ENCODE measurements at places on chromosomes 13 and 19.

DNA sequence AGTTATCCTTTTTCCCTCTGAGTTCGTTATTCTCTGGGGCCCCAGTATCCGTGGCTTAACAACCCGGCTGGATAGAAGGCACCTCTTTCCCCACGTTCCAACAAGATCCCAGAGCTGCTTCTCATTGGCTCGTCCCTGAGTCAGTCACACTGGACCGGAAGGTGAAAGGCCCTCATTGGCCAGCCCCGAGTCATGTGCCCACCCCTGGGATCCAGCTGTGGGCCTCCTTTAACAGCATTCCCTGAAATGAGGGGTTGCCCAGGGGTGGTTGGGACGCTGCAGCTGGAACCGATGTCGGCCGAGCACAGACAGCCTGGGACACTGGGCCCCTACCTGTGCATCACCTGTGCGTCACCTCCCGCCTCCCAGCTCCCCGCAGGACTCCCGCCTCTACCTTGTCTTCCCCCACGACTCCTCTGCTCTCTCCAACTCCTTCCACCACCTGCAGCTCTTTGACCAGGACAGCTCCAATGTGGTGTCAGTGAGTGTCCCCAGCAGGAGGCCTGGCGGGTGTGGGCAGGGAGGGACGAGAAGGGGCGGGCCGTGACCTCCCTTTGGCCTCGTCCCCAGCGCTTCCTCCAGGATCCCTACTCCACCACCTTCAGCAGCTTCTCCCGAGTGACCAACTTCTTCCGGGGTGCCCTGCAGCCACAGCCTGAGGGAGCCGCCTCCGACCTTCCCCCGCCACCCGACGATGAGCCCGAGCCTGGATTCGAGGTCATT lies 4.3 kb downstream of the TBC1D17 start:
- no peak for DNase-seq

DNA sequence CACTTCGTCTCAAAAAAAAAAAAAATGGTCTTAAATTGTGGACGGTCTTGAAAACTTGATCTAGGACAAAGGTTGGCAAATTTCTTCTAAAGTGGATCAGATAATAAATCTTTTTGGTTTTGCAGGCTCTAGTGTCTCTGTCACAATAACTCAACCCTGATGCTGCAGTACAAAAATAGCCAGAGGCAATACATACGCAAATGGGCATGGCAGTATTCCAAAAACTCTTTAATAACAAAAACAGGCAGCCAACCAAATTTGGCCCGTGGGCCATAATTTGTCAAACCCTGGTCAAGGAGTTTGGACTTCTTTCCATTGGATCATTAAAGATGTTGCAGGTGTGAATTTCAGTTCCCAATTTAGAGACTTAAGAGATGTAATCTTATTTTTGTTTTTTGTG lies 93.5 kb upstream of the MRI1 start:
- no peak for DNase-seq

DNA sequence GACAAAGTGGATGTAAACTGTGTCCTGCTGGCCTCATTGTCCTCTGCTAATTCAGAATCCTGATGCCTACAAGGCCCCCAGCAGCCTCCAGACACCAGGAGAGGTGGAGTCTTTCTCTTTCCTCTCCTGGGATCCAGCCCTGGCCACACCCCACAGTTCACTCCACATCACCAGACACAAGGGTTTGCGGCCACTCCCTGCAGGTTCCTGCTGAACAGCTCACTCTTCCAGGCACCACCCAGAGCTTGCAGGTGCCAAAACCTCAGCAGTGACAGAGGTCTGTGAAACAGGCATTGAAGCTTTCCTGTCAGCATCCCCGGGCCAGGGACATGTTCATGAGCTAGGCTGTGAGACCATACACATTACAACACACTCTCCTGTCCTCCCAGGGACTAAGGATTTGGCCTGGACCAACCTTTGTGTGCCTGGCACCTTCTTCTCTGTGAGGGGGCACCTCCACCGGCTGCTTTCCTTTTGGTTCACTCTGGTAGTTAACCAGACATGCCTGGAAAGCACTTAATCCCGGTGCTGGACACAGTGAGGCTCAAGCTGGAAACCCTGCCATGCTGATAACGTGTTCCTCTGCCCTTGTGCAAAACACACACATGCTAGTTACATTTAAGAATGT lies 11.1 kb upstream of the ATP12A start:
- no peak for DNase-seq

GRCh38 chr13:38769526-38769925 lies 82.6 kb downstream of the FREM2 start:
- no peak for DNase-seq

DNA sequence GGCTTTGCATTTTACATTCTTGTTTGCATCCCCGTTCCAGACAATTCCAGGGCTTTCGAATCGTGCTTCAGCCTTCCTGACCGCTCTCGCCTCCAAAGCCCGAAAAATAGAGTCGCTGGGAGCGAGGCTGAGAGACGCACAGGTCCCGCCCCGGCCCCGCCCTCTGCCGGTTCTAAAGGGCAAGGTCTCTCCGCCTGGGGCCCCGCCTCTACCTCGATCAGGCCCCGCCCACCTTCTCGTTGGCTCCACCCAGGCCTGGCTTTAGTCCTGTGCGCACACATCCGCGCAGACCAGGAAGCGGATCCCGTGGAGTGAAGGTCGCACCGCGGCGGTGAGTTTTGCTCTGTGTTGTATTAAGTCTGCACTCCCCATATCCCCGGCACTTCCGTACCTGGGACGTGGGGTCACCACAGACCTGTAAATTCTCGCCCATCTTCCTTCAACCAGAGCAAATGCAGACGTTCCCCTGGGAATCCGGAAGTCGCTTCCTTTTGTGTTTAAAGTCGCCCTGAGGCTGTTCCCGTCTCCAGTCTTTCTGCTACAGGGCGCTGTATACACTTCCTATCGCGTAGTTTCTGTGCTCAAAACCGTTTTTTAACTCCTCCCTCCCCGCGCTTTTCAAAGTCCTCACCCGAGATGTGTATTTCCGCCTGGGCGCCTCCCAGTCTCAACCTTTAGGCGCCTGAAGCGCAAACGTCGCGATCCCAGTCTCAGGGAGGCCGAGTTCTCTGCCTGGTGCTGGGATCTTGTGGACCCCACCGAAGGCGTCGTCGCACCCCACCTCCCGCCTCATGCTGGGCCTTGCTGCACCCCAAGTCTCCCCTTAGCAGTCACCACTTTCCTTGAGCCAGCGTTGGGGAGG lies at the start of gene ZNF701:
ZNF701 (plus strand) TSS at position 288 of the 862 bp plus-strand sequence. CDS start 3,861 bp downstream, outside the sequence.
- DNase-seq = peak; percentile 93

GRCh38 chr19:918481-919198 lies 1.5 kb downstream of the KISS1R start:
- no peak for DNase-seq

DNA sequence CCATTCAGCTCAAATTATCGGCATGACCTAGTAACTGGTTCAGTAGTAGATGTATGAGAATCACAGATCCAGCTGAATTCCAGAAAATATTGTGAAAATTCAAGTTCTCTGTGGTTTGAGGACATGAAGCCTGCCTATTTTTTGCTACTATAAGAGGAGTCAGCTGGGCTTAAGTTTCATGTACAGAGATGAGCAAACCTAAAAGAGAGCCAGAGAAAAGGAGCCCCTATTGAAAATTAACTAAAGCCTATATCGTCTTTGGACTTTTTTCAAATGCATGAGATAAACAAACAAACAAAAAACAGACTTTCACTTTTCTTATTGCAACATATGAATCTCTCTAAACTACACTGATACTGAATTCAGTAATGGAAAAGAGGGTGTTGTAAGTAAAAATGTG lies 106.8 kb upstream of the SPRY2 start:
- DNase-seq = no peak

GRCh38 chr13:78040205-78040830 lies 121.7 kb upstream of the EDNRB start:
- no peak for DNase-seq

- DNase-seq = no peak
Measured at GRCh38 chr19:3068071-3068470, 5.8 kb upstream of the TLE5 start.

DNA sequence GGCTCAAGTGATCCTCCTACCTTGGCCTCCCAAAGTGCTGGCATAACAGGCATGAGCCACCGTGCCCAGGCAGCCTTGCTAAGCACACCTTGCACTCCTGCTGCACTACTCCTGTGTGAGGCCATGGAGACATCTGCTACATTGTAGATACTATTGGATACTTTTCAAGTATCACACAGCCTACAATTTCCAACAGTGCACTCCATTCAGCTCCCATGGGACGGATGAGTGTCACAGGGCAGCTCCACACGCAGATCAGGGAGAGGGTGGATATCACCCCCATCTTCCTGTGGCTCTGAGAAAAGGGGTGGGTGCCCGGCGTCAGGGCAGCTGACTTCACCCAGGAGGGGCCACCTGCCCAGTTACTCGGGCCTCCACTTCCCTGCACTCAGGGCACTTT lies 39.1 kb upstream of the CCNE1 start:
- DNase-seq = no peak

DNA sequence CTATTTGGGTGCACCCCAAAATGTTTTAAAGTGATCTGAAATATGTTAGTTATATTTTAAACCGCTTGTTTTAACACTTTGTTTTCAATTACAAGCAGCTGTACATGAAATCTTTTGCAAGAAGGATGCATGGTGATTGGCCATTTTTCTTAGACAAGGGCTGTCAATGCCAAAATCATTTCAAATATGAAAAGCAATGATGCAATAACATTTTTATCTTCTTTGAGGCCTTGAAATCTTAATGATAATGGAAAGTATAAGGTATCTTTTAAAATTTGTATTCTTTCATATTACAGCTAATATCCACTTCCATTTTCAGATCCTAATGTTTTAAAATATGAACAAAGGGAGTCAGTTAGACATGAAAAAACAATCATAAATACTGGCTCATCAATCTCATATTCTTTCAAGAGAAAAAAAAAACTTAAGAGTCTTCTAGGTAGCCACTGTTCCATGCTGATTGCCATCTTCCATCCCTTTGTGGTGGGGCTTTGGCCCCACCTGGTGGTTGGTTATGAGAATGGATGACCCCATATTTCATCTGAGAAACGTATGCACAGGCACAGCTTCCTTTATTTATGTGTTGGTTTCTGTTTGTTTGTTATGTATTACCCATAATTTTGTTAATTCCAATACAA lies 330.3 kb upstream of the MIR17HG start:
- DNase-seq = no peak

DNA sequence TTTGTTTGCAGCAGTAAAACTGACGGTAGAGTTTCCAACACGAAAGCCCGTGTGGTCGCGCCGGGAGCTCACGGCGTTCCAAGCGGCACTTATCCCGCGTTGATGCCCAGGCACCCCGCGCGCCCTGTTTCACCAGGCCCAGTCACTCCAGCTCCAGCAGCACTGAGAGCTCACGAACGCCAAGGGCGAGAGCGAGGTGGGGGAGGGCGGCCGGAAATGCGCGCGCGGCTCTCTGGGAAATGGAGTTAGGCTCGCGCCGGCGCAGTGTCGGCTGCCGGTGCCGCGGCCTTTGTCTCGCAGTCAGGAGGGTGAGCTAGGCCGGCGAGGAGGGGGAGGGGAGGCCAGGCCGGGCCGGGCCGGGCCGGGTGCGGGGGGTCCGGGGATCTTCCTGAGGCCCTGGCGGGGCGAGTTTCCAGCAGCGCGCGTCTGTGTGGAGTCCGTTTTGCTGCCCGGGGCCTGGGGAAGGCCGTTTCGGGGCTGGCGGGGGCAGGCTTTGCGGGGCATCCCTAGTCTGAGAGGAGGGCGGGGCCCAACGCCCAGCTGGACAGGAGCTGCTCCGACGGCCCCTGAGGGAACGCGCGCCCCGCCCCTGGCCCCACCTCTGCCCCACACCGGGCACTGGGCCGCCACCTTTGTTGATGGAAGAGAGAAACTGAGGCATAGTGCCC lies at the start of gene ZNF135:
ZNF135 (plus strand) TSS at position 280 of the 668 bp plus-strand sequence. CDS start 721 bp downstream, outside the sequence.
- DNase-seq = peak; percentile 21

GRCh38 chr19:29040951-29041350 lies 172.0 kb downstream of the UQCRFS1 start:
- no peak for DNase-seq

Data from stimulated activated CD4-positive, alpha-beta T cell treated with anti-CD3 and anti-CD28 coated beads, TNF-alpha, amount 100 ng/mL, for 4 hours (primary cell).